ENCODE measurements at places on chromosomes 7 and 10. TPM values are rescaled to one million over a fixed set of nuclear protein-coding genes. Genes with fewer than 3 reads are reported as not detected.

- DNase-seq, result no peak
Measured at GRCh38 chr7:29046978-29047377, 88.8 kb upstream of the TRIL start.

GRCh38 chr10:119542357-119542987, at the start of gene RGS10:
Gene RGS10, minus strand, starts transcription at chr10:119542719. Its CDS starts 81 bp downstream, at chr10:119542638.
- peak; percentile 78 for DNase-seq

DNA sequence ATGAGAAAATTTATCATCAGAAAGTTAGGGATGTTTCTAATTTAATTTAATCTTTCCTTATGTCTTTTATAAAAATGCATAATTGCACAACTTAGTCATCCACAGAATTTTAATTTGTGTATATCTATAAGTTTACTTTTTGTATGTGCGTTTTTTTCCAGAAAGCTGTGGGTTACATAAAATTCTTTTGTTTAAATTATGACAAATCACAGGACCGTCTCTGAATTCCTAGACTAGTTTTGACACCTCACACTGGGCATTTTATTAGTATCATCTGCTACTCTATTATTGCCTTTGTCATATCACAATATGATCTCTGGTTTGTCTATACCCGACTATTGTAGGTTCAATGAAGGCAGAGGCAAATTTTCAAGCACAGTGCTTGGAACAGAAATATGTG, 482.4 kb upstream of the SEMA3D start:
- no peak for DNase-seq

DNA sequence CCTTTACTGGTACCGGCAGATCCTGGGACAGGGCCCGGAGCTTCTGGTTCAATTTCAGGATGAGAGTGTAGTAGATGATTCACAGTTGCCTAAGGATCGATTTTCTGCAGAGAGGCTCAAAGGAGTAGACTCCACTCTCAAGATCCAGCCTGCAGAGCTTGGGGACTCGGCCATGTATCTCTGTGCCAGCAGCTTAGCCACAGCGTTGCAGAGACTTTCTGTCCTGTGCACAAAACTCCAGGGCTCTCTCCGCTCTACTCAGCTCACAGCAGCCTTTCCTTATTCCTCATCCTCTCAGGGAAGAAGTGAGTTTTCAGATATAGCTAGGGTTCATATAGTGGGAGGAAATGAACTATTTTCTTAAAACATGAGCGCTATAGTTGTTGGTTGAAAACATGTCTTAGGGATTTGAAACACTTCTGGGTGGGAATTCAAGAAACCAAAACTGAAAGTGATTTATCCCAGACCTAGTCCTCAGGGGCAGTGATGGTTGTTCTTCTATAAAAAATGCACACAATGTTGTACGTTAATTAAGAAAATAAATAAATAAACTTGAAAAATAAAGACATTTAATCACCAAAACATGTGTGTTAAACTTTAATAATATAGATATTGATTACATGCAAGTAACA, 150.2 kb upstream of the PRSS58 start:
- DNase-seq, result no peak

The ALOX5 gene
- 2.9 TPM for polyA plus RNA-seq

The OR13A1 gene
- not detected for polyA plus RNA-seq

The GJD4 gene
- polyA plus RNA-seq, result not detected

Measured in liver (tissue), 10 donors.